ENCODE measurements at places on chromosomes 16 and 17. TPM values are rescaled to one million over a fixed set of nuclear protein-coding genes. Genes with fewer than 3 reads are reported as not detected.

The PROCA1 gene
- 2.5 TPM for total RNA-seq

DNA sequence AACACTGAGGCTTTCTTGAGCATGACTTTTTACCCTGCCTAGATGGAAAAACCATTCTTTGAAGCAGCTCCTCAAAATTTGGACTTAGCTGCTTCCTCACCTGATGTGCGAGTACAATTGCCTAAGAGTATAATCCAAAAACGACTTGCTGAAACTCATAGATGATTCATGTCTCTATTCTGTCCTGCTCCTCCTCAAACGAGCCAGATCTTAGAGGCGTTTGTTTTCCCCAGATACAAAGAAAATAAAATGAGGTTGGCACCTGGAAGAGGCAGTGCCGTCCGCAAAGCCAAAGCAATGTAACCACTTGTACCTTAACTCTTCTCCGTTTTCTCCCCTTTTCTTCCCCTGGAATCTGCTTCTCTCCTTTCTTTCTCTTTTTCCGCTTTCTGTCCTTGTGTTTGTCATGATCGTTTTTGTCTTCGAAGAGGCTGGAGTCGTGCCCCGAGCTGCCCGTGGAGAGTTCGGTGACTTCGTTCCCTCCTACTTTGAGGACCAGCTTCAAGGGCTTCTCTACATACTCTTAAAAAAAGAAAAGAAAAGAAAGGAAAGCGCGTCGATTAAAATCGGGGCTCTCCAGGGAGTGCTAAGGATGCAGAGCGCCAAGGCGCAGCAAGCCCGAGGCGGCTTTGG lies 895 bp downstream of the BRD7 start:
- DNase-seq, result no peak

- DNase-seq, result no peak
These were observed 8.6 kb downstream of the TBC1D16 start for GRCh38 chr17:80027043-80027435.

DNA sequence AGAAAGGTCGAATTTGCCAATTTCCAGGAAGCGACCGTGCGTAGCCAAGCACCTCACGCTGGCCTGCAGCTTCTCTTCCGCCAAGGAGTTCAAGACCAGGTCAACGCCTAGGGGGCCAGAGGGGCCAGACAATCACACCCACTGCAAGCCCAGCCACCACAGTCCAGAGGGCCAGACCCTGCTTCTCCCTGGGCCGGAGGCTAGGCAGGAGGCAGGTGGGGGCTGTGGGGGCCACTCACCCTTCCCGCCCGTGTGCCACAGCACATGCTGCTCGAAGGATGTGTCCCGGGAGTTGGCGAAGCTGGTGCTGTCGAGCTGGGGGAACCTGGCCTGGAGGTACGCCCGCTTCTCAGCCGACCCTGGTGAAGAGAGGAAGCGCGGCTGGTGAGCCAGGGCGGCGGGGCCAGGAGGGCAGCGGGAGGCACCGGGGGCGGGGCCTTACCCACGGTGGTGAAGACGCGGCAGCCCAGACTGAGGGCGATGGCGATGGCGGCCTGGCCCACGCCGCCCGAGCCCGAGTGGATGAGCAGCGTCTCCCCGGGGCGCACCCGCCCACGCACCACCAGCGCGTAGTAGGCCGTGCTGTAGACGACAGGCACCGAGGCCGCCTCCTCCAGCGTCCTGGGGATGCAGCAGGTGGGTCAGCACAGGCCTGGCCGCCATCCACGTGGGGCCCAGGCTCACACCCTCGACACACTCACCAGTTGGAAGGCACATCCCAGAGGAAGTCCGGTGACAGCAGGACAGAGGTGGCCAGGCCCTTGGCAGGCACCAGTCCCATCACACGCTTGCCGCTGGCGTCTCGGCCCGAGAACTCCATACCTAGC lies 14.3 kb downstream of the FASN start:
- DNase-seq, result no peak

DNA sequence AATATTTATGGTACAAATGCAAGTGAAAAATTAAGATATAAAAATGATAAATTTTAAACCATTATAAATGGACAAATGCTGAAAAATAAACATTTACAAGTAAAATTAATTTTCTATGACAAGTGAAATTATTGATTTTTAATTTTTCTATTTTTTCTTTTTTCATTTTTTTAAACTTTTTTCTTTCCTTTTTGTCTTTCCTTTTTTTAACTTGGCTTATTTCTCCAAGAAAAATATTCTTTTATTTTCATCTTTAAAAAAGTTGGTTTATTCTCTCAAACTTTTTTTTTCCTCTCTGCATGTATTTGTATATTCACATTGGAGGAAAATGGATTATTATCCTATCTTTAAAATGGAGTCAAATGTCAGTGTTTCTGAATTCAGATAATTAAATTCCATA lies 3.9 kb upstream of the IGF2BP1 start:
- DNase-seq, result no peak
